ENCODE measurements at places on chromosomes 1 and 21.
A peak's percentile ranks its signal among the peaks of the same experiment; 100 is the strongest.

GRCh38 chr1:70727886-70728489 is 316.9 kb downstream of the CTH start:
- no peak for DNase-seq

DNA sequence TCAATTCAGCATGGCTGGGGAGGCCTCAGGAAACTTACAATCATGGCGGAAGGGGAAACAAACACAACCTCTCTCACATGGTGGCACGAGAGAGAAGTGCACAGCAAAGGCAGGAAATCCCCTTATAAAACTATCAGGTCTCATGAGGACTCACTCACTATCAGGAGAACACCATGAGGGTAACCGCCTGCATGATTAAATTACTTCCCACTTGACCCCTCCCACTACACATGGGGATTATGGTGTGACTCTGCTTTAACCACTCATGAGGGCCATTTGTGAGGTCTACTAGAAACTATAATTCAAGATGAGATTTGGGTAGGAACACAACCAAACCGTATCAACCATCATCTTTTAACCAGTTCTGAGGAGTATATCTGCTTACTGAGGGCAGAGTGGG is 387.4 kb upstream of the NFIA start:
- no peak for DNase-seq

- DNase-seq, result no peak
Measured at GRCh38 chr1:89608319-89608983, 24.5 kb upstream of the LRRC8C start.

GRCh38 chr1:9823693-9823942 is 147 bp downstream of the CLSTN1 start:
- DNase-seq, result no peak

DNA sequence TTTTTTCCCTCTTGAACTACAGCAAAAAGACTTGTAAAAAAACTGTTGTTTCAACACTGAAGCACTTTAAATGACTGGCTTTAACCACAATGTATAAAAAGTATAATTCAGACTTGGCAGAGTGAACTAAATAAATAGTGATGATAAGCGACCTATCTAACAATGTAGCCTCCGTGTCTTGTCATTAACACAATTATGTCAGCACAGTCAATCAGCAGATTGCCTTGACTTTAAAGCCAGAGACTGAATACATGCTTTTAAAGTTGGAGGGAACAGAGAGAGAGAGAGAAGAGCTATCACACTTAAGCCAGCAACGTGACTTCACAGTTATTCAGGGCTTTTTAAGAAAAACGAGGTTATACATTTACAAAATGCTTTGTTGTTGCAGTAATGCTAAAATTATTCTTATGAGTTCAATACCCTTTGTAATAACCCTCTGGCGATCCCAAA is 378.1 kb downstream of the LMO4 start:
- no peak for DNase-seq

- DNase-seq, result no peak
Measured at GRCh38 chr1:39949891-39950290, 5.1 kb upstream of the MFSD2A start.

DNA sequence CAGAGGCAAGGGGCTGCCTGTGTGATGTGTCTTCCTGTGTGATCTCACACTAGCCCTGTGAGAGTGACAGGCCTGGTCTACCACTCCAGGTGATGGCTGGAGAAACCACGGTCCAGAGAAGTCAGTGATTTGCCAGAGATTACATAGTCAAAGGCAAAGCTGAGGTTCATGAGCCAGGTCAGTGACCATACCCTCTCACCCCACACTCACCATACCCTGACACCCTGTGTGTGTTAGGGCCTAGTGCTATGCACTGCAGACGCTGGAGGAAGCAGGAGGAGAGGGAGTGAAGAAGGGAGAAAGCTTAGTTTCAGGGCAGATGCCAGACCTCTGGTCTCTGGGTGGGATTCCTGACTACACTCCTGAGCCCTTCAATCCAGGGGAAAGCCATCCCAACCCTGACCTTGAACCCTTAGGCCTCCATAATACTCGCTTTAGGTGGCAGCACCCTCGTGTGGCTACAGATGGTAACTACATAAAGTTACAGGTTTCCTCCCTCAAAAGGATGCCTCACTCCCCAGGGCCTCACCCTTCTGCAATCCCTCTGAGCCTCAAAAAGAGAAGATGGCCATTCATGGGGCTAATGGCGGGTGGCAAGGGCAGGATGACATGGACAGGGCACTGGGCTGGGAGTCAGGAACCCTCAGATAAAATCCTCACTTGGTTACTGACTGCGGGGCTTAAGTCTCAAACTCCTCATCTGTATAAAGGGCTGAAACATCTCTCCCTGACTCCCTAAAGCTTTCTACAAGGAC is 20.8 kb upstream of the SDC3 start:
- DNase-seq, result no peak

- no peak for DNase-seq
Measured at GRCh38 chr21:31176725-31177124, 138.4 kb upstream of the KRTAP19-8 start.

DNA sequence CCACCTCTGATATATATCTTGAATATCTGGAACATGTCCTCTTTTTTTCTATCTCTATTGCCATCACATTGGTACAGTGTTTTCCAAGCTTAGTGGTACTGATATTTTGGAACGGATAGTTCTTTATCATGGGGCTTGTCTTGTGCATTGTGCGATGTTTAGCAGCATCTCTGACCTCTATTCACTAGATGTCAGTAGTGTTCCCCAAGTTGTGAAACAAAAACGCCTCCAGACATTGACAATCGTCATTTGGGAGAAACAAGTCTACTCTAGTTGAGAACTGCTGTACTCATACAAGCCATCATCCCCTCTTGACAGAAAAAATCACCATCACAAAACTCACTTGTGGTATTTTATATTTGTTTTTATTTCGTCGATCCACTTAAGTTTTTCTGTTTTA is 79.7 kb upstream of the CHODL start:
- no peak for DNase-seq

DNA sequence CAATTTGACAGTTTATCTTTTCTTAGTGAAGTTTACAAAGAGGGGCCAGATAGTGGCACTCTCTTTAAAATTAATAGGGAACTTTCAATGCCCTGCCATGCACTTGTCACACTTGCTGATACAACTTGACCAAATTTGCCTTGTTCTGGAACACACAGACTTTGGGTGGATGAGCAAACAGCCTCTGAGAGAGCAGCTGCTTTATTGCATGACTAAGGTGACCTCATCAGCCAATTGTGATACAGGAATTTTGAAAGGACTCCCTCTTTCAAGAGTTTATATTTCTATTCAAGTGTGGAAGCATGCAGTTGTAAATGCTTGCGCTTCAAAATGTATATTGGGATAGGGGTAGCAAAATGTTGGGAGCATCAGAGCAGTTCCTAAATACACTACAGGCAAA is 2.1 kb upstream of the RGS1 start:
- DNase-seq, result no peak

GRCh38 chr1:61753998-61754508 is 11.8 kb downstream of the PATJ start:
- DNase-seq, result no peak

- no peak for DNase-seq
Measured at GRCh38 chr1:111624382-111624781, 4.8 kb downstream of the RAP1A start.

GRCh38 chr21:33973268-33973667 is 57.7 kb upstream of the ATP5PO start:
- DNase-seq, result no peak

DNA sequence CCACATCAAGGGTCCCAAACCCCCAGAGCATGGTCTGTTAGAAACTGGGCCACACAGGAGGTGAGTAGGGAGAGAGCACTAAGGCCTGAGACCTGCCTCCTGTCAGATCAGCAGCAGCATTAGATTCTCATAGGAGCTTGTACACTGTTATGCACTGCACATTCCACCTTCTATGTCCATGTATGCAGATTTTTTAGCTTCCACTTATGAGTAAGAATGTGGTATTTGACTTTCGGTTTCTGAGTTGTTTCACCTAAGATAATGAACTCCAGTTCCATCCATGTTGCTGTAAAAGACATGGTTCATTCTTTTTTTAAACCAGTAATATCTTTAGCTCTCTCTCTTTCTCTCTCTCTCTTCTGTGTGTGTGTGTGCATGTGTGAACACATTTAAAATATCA is 663 bp upstream of the GBP6 start:
- no peak for DNase-seq

- DNase-seq, result peak; percentile 30
Measured at GRCh38 chr1:20640183-20640597, 6.9 kb downstream of the PINK1 start.

DNA sequence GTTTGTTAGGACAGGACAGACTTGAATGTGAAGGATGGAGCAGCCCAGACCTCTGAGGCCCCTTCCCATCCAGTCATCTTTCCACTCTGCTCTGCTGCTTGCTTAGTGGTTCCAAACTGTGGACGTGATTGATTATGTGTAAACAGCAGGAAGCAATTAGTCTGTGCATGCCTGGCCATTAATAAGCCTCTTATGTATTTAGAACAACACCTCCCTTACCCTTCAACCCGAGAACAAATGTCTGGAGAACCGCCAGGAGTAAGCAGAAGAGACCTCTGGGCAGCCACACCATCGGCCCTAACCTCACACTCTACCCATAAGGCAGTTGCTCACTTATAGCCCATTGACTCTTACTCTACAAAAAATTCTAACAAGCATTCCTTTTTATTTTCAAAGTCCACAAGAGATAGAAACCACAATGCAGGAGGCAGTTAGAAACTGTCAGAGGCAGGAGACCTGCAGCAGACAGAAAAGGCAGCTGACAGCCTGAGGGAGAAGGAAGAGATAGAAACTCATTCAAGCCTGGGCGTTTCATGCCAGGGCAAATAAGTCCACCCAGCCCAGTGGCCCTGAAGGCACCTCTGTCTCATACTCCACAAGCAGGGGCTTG is 5.8 kb upstream of the EPHA8 start:
- no peak for DNase-seq

Data from stimulated activated CD8-positive, alpha-beta memory T cell treated with anti-CD3 and anti-CD28 coated beads, Interleukin-2, amount 100 ng/mL, for 1 hour (primary cell).